Hair follicular keratinocyte (primary cell): ENCODE measurements at places on chromosomes 7 and 10. TPM values are rescaled to one million over a fixed set of nuclear protein-coding genes. Genes with fewer than 3 reads are reported as not detected.

The CACNA2D1 gene
- total RNA-seq = 0.47 and 1.7 TPM in 2 replicates

The VWC2 gene
- total RNA-seq = not detected in 2 replicates

The VENTX gene
- total RNA-seq = not detected in 2 replicates

The DENND11 gene
- total RNA-seq = 5.3 and 7.6 TPM in 2 replicates

The C10orf62 gene
- not detected in 2 replicates for total RNA-seq
